ENCODE measurements at places on chromosomes 6 and 20.

- peak; percentile 51 for DNase-seq
These were observed 1.5 kb downstream of the ARID1B start for GRCh38 chr6:156778454-156779205.

GRCh38 chr6:45477790-45478189, 100.1 kb upstream of the SUPT3H start:
- DNase-seq: no peak

DNA sequence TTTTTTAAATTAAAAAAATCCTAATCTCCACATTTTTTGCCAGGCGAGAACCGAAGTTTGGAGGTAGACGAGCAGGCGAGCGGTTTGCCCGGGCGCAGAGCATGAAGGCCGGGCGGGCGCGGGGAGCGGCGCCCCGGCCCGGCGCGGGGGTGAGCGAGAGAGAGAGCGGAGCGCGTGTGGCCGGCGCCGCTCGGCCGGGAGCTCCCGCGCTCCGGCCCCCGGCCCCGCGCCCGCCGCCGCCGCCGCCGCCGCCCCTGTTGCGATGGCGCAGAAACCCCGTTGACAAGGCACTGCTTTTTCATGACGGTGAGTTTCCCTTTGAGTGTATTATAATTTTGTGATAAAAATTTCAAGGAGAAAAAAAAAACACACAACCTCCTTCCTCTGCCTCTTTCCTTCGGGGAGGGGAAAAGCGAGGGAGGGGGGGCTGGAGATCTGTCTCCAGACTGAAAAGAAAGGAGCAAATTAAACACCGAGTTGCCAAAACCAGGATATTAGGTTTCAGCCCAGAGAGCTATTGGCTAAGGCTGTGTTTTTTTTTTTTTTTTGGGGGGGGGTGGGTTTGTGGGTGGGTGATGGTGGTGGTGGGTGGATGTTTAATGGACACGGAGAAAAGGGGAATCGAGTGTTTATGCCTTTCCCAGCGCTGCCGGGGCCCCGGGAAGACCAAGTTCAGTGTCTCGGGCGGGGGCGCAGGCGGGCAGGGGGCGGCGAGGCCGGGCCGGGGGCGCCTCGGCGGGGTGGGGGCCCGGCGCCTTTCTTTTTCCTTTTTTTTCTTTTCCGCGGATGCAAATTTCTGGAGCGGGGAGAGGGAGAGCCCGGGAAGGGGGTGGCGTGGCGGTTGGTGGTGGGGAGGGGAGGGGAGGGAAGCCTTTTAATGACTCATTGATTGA, at the start of gene BICRAL:
Gene BICRAL, plus strand, starts transcription at position 257 of the 893 bp plus-strand sequence. CDS start 39,971 bp downstream, outside the sequence.
- DNase-seq: peak; percentile 83

GRCh38 chr20:44288252-44288651, 22.8 kb downstream of the FITM2 start:
- no peak for DNase-seq

GRCh38 chr6:166104872-166105271, 62.8 kb downstream of the TBXT start:
- no peak for DNase-seq

GRCh38 chr6:130900913-130901312, 73.7 kb downstream of the SMLR1 start:
- DNase-seq: peak; percentile 84

- no peak for DNase-seq
These were observed 7.7 kb downstream of the GRM4 start for GRCh38 chr6:34138191-34138590.

DNA sequence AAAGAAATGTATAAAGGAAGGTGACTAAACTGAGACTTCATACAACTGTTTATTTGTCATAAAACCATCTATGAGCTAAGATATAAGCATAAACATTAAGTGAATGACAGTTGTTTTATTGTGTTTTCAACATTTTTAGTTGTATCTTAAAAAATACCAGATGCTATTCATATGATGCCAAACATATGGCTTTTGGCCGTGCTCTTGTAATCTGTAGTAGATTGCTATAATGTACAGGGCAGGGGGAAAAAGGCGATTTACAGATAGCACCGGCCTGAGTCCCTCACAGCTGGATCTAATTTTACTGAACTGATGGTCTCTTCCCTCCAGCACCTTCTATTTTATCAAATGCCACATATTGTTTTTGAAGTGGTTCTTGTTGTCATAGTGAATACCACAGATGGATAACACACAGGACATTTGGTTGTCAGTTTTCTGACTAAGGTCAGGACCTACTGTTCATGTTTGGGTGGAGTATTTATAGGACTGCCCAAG, 48.2 kb downstream of the CENPW start:
- DNase-seq: no peak

- DNase-seq: no peak
These were observed 186.9 kb upstream of the SLC24A3 start for GRCh38 chr20:19025430-19026120.

GRCh38 chr6:159931112-159931511, 37.8 kb upstream of the IGF2R start:
- no peak for DNase-seq

DNA sequence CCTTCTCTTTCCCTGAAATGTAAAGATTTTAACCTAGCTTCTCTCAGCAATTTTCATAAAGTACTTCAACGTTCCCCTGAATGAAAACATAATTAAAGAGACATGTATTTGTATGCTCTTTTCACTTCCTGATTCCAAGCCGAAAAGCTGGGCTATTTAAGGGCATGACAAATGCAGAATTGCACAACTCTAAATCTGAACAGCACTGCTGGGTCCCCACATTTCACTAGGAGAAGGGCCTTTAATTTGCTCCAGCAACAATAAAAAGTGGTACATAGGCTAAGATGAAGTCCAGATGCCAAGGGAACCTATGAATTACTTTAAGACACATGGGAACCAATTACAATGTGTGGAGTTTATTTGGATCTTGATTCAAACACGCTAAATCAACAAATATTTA, 42.0 kb downstream of the IRAK1BP1 start:
- peak; percentile 81 for DNase-seq

- DNase-seq: no peak
These were observed 20.6 kb downstream of the OLIG3 start for GRCh38 chr6:137473598-137473997.

DNA sequence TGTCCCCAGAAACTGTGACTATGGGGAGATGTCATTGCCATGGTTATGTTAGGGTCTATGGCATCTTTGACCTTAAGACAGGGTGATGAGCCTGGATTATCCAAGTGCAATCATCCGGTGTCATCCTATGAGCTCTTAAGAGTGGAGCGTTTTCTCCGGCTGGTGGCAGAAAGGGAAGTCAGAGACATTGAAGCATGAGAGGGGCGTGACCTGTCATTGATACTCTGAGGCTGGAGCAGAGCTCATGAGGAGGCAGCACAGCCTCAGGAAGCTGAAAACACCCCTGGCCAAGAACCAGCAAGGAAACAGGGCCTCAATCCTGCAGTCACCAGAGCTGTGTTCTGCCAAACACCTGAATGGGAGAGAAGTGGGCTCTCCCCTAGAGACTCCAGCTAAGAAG, 59.6 kb downstream of the ANKRD60 start:
- DNase-seq: no peak

- peak; percentile 17 for DNase-seq
These were observed 234.1 kb downstream of the TMEM242 start for GRCh38 chr6:157089258-157089657.

GRCh38 chr6:136920671-136921380, 1.3 kb upstream of the SLC35D3 start:
- peak; percentile 17 for DNase-seq

DNA sequence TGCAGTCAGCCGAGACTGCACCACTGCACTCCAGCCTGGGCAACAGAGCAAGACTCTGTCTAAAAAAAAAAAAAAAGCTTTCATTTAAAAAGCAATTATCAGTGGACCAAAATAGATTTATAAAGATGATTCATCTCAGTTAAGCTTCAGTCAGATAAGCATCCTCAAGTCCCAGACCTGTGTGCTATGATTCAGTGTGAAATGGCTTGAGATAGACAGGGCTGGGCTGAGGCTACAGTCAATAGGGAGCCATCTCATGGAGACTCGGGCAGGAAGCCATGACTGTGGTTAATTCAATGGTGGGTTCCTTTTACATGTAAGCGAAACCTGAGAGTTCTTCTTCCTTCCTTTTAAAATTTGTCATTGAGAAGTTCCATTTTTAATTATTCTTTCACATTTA, 276.0 kb downstream of the TFAP2A start:
- peak; percentile 91 for DNase-seq

- DNase-seq: no peak
These were observed 16.0 kb downstream of the DYNLT1 start for GRCh38 chr6:158628542-158628941.

GRCh38 chr6:170291271-170292110, 613 bp upstream of the DLL1 start:
- no peak for DNase-seq

GRCh38 chr6:37005827-37006567, 542 bp downstream of the FGD2 start:
- DNase-seq: no peak

- no peak for DNase-seq
These were observed 523.9 kb downstream of the BMP2 start for GRCh38 chr20:7291323-7291943.

DNA sequence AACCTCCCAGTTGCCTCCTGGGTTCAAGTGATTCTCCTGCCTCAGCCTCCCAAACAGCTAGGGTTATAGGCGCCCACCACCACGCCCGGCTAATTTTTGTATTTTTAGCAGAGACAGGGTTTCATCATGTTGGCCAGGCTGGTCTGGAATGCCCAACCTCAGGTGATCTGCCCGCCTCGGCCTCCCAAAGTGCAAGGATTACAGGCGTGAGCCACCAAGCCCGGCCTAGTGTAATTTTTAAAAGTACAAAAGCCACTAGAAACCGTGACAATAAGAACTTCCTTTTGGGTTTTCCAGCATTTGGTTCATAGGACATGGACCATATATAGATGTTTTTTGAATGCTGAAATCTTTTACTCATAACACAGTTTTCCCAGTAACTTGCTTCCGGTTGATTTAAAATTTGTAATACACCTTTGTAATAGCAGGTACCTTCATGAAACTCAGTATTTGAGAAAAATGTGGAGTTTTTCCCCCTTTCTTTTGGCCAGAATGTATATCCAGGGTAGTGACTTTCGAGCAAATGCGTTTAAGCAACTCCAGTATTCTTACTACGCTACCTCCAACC, 467 bp downstream of the PXT1 start:
- peak; percentile 5 for DNase-seq

GRCh38 chr6:14804785-14805210, 441.1 kb upstream of the JARID2 start:
- peak; percentile 70 for DNase-seq

DNA sequence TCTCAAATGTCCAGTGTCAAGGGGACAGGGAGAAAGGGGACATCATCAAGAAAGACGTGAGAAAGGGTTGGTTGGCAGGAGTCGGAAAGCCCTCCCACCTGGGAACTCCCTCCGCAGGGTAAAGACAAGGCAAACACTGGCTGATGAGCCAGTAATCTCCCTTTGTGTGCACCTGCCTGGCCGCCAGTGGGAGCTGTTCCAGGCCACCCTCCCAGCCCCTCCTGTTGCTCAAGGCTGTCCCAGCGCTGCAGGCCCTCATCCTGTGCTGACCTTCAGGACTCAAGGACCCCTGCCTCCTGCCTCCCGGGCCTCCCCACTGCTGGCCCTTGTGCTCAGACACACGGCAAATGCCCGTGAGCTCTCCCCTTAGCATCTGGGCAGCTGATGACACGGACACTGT, 7.4 kb downstream of the FRMD1 start:
- no peak for DNase-seq

- DNase-seq: peak; percentile 84
These were observed at the start of gene HMGA1 for GRCh38 chr6:34236443-34237315. HMGA1 (plus strand) TSS chr6:34236873; CDS start chr6:34240781, 3,908 bp downstream.

- no peak for DNase-seq
These were observed 30.2 kb downstream of the PHACTR3 start for GRCh38 chr20:59634435-59635005.

DNA sequence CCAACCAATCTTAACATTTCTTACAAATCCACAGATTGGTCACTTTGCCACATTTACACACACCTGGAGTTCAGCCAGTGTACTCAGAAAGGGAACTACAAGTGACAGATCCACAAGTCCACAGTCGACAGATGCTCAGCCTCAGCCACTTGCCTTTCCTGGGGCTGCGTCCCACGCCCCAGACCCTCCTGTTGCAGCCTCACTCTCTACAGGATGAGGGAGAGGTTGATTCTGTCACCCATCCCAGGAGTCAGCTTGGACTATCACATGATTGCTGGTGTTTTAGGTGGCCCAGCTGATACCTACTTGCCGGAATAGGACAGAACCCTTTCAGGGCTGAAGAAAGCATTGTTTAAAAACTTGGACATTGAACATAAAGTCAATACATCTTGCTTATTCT, 108.8 kb downstream of the FAM120B start:
- DNase-seq: no peak

DNA sequence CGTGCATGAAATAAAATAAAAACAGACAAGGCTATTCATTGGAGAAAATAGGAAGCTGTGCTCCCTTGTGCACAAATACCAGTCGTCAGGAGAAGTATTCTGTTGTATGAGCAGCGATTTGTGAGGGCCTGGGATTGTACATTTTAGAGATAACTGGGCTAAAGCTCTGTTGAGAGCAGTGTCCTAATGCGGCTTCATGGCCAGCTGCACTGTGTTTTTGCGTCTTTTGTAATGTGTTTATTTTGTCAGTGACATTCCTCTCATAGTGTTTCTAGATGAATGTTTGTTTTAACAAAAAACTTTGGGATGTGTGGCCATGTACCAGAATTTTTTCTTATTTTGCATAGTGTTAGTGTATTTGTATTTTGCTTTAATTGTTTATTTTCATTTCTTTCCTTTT, 14.8 kb downstream of the ERMARD start:
- DNase-seq: peak; percentile 67

DNA sequence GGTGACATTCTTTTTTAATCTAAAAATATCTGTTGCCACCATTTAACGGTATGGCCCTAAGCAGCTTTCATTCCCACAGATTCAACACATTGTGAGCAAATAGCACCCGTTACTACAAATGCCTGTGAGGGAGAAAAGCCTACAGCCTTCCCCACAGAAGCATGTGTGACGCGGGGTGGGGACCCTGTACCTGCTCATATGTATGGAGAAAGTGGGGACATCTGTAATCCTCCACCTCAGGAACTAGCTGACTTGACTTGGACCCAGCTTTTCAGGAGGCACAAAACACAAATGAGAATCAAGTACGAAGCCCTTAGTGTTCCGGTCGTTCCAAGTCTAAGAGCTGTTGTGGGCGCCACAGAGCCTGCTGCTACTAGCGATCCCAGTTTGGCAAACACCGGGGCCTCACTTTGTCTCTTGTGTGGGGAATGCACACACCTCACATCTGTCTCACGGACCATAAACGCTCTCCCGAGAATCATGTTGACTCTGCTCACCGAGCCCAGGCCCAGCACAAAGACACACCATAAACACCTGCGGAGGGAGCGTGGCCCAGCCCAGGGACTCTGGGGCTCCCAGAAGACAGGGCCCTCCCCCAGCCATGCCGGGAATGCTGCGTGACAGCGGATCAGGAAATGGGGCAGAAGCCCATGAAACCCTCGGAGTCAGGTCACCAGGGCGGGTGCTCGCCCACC, 21.6 kb downstream of the DLL1 start:
- DNase-seq: no peak

DNA sequence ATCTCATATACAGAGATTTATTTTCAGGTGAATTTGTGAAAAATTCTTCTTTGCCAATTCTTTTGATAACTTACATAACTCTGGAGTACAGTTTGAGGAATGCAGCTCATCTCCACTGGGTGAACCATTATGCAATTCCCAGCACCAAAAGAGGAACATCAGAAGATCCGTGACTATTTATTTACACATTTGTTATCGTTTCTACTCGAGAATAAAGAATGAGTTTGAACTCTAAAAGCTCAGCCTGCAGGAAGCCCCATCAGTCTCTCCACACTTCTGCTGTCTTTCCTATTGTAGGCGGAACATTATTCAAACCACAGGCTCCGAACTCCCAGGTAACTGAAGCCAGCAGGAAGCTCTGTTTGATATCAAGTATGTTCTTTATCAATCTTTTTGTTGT, 95.9 kb upstream of the IFNGR1 start:
- DNase-seq: no peak
